Stimulated activated CD4-positive, alpha-beta T cell treated with anti-CD3 and anti-CD28 coated beads, TNF-alpha, amount 100 ng/mL, for 24 hours (primary cell): ENCODE measurements at places on chromosomes 11 and 22.

GRCh38 chr11:119057000-119057769 is at the start of gene HYOU1:
HYOU1 (minus strand) TSS chr11:119057205; CDS start chr11:119056160, 1,045 bp downstream.
- peak; percentile 97 for DNase-seq

- DNase-seq, result no peak
These were observed 81.8 kb upstream of the NTM start for GRCh38 chr11:131288521-131289091.

- no peak for DNase-seq
These were observed 78.5 kb upstream of the NCAM1 start for GRCh38 chr11:112882494-112883381.

GRCh38 chr22:36369922-36370791 is 17.6 kb downstream of the MYH9 start:
- no peak for DNase-seq

DNA sequence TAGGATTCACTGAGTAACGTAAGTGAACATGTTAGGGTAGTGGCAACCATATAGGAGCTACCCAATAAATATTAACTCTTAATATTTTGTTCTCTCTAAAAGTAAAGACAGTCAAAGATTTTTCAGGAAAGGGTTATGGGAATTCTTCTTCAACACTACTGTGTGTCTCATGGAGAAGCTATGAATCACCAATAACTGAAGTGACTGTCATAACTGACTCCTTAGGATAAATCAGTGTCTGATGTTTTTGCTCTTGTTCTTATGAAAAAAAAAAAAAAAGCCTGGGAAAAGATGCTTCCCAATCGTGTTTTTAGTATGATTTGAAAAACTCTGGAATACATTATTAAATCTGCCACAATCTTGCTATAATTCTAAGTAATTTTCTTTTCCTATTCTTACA is 111.2 kb upstream of the CEP126 start:
- no peak for DNase-seq

DNA sequence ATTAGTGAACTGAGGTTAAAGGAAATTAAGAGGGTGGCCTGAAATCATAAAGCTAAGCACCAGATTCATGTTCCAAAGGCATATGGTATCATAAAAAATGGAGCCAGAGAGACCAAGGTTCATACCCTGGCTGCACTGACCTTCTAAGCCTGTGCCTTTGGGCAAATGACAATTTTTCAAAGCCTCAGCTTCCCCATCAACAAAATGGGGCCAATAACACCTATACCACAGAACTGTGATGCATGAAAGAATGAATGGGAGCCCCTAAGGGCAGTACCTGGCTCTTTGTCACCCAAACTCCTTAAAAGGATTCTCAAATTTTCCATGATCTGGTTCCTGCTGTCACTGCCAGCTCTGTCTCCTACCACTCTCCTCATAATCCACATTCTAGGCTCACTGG is 72.5 kb downstream of the RAB30 start:
- DNase-seq, result no peak

GRCh38 chr11:8247312-8247711 is 16.4 kb downstream of the LMO1 start:
- DNase-seq, result no peak

DNA sequence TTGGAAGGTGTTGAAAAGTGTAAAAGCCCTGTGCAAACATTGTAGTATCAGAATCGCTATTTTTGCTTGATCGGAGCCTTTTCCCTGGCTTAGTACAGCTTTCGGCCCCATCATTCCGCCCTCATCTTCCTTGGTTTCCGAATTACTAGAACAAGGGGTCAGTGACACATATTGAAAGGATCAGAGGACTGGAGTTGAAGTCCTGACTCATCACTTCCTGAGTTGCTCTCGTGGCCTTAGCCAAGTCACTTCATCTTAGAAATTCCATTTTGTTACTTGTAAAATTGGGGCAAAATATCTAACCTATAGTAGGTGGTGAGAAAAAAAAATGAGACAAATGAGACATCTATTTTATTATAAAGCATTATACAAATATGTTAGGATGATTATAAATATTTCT is 375.0 kb downstream of the NTM start:
- DNase-seq, result no peak

DNA sequence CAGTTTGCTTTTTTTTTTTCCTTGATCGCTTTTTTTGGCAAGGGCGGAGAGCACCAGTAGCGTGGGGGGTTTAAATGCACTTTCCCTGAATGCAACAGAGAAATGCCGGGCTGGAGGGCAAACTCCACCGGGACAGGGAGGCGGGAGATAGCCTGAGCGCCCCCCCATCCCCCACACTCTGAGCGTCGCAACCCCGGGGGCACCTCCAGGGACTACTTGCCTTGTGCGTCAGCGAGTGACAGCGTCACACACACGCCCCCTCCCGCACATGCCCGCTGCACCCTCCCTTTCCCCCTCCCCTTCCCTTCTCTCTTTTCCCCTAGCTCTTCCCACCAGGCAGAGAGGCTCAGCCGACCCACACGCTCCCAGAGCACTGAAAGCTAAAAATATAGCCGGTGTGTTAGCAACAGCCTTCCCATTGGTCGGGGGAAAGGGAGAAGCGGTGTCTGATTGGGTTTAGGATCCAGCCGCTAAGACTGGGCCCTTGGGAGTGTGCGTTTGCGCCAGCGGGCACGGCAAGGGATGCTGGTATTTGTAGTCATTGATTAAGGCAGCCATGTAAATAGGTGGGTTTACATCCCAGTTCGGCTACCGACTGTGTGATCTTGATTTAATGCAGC is 1.7 kb upstream of the TOB2 start:
- DNase-seq, result peak; percentile 90

GRCh38 chr11:12164061-12165014 is 53.9 kb downstream of the MICAL2 start:
- no peak for DNase-seq

GRCh38 chr11:79333355-79333754 is 107.5 kb downstream of the TENM4 start:
- no peak for DNase-seq

- DNase-seq, result no peak
These were observed 34.3 kb upstream of the MICAL2 start for GRCh38 chr11:12075822-12076821.

- no peak for DNase-seq
These were observed 5.6 kb downstream of the SLC37A4 start for GRCh38 chr11:119025099-119025473.

GRCh38 chr11:63180536-63180935 is 36.5 kb upstream of the SLC22A24 start:
- no peak for DNase-seq

DNA sequence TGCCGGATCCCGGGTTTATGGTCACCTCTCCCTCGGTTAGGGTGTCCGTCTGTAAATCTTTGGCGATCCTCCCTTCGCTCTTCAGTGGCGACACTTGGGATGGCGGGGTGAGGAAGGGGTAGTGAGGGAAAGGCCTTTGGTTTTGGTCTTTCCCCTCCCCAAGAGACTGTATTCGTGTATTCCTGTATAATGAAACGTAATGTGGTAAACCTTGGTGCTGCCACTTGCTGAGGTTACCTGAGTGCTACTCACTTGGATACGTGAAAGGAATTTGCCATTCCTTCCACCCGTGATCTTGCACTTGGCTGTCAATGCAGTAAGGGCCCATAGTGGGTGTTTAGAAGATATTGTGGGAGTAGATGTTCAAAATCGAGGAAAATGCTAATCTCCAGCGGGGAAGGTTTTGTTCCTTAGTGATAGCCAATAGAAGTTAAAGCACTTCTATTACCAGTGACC is 578 bp upstream of the NUP160 start:
- DNase-seq, result no peak

DNA sequence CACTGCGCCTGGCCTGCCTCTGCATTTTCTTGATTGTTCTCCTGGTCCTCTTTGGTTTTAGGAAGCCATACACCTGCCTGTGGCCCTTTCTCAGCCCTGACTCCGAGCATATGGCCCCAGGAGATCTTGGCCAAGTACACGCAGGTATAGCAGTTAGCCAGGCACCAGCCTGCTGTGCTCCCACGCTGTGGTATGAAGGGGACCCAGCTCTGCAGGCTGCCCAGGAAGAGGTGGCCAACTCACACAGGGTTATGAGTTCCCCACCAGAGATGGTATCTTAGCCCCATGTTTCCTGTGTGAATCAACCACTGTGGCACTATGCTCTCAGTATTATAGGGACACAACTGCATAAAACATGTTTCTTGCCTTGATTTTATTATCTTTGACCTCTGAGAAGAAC is 31.1 kb downstream of the SGSM3 start:
- DNase-seq, result peak; percentile 50

DNA sequence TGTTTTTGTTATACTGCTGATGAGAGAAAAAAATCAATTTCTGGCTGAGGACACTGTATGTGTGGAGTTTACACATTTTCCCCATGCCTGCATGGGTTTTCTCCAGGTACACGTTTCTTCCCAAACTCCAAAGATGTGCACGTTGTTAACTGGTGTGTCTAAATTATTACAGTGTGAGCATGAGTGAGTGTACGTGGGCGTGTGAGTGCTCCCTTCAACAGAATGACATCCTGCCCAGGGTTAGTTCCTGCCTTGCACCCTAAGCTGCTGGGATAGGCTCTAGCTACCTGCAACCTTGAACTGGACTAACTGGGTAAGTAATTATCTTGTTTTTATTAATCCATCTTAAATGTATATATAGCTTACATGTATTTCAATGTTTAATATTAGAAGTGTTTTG is 5.5 kb downstream of the NPAT start:
- no peak for DNase-seq

DNA sequence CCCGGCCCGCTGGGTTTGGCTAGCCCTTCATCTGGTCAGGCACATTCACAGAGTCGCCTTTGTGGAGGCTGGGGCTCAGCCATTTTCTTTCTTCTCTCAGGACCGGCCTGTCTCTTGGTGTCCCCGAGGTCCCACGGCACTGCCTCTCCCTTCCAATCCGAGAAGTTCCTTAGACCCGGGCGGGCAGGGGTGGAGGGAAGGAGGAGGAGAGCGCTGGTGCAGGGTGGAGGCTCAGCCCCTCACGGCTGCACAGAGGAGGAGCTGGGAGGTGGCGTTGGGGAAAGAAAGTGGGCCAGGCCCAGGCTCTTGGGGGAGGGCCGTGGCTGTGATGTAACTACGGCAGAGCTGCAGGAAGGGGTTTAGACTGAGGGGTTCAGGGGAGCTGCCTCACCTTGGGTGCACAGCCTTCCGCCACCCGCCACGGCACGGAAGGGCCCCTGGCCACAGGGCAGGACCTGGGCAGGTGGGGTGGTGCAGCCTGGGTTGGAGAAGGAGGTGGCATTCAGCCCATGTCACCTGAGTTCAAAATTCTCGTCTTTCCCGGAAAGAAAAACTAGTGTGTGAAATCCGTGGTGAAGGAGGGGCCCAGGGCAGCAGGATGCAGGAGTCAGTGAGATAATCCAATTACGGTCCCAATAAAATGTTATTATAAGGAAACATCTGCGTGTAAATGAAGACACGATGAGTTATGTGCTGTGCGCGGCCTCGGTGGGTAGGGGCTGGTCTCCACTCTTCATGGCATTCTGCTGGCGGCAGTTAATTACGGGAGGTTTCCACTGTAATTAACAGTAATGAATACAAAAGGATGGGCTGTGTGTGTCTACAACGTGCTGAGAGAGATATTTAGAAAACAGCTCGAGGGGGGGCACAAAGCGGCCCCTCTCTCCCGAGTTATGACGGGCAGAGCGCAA is 1.7 kb downstream of the BRSK2 start:
- no peak for DNase-seq

DNA sequence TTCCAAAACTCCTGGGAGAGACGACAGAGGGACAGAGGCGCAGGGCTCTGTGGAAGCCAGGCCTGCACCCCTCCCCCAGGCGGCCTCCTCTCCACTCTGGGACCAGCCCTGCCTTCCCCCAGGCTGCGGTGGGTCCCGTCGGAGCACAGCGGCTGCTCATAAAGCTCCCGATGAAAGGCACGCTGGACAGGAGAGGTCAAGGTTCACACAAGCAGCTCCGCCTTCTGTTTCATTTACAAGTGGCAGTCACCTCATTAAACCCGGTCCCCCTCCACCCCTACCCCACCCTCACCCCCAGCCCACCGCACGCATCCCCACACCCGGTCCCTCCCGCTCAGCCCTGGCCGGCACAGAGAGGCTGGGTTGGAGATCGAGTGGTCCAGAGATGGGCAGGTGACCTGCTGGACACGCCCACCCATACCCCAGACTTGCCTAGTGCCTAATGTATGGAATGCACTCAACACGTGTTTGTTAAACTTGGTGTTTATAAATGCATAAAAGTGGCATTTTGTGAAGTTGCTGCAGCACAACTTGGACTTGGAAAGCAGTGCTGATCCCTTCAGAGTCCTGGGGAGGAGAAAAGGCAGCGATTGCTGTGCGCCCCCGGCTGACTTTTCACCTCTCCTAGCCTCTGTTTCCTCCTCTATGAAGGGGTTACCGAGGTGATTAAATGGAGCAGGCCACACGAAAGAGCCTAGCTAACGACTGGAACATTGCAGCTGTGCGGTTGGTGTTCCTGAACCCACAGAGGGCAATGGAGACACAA is 26.0 kb downstream of the RPUSD4 start:
- no peak for DNase-seq

DNA sequence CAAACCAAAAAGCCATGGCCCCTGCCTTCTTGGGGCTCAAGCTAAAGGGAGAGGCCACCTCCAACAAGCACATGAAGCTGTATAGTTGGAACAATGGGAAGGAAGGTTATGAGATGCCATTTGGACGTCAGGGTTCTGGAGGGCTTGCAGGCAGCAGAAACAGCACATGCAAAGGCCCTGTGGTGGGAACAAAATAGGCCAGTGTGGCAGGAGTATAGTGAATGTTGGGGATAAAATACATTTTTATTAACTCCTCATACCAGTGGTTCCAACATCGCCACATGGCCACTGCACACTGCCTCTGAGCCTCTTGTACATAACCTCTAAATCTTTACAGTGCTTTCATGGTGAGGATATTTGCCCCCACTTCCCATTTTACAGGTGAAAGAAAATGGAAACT is 32.2 kb upstream of the MN1 start:
- DNase-seq, result no peak

- no peak for DNase-seq
These were observed 66.4 kb downstream of the GAB2 start for GRCh38 chr11:78351193-78351592.

DNA sequence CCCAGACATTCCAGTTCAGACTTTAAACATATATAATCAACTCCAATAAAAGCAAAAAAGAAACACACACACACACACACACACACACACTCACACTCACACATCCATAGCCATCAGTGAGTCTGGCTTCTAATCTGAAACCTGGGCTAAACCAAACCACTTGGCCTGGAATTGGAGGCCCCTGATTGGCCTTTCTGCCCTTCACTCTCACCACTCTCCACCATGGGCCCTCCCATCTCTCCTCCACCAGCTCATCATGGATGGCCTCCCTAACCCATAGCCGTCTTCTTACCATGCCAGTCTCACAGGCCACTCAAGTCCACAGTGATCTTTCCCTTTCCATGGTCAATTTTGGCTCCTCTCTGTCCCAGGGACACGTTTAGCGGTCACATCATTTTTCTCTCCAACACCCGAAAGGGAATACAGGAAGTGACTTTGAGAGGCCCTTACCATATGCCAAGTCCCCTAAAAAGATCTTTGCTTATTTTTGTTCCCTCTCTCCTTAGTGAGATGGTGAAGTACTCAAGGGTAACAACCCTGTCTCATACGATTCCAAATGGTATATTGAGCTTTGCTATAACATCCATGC is 66.6 kb downstream of the ENDOD1 start:
- no peak for DNase-seq

- no peak for DNase-seq
These were observed 744 bp downstream of the PACSIN3 start for GRCh38 chr11:47185305-47186075.

- DNase-seq, result no peak
These were observed 61.4 kb downstream of the ABTB2 start for GRCh38 chr11:34296412-34296811.

GRCh38 chr11:123235656-123236261 is 40.7 kb upstream of the CLMP start:
- no peak for DNase-seq

- DNase-seq, result no peak
These were observed 27.5 kb upstream of the KRTAP5-7 start for GRCh38 chr11:71499546-71499945.
